Hematopoietic multipotent progenitor cell treated with erythropoietin and hydrocortisone succinate and interleukin-3 and kit ligand, for 8 days (in vitro differentiated cells): ENCODE measurements at places on chromosomes 3 and 15.

DNA sequence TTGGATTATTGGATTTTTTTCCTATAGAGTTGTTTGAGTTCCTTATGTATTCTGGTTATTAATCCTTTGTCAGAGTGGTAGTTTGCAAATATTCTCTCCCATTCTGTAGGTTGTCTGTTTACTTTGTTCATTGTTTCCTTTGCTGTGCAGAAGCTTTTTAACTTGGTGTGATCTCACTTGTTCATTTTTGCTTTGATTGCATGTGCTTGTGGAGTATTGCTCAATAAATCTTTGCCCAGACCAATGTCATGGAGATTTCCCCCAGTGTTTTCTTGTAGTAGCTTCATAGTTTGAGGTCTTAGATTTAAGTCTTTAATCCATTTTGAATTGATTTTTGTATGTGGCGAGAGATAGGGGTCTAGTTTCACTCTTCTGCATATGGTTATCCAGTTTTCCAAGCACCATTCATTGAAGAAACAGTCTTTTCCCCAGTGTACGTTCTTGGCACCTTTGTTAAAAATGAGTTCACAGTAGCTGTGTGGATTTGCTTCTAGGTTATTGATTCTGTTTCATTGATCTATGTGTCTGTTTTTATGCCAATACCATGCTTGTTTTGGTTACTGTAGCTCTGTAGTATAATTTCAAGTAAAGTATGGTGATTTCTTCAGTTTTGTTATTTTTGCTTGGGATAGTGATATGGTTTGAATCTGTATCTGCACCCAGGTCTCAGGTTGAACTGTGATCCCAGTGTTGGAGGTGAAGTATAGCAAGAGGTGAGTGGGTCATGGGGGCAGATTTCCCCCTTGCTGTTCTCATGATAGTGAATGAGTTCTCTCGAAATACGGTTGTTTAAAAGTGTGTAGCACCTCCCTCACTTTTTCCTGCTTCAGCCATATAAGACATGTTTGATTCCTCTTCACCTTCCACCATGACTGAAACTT lies 46.1 kb upstream of the TNFSF10 start:
- DNase-seq: no peak

GRCh38 chr3:118151164-118151563 lies 883.5 kb downstream of the IGSF11 start:
- DNase-seq: no peak

GRCh38 chr3:13114811-13115575 lies 41.8 kb upstream of the IQSEC1 start:
- DNase-seq: no peak

GRCh38 chr15:76338486-76339304 lies 2.1 kb downstream of the ISL2 start:
- DNase-seq: no peak

DNA sequence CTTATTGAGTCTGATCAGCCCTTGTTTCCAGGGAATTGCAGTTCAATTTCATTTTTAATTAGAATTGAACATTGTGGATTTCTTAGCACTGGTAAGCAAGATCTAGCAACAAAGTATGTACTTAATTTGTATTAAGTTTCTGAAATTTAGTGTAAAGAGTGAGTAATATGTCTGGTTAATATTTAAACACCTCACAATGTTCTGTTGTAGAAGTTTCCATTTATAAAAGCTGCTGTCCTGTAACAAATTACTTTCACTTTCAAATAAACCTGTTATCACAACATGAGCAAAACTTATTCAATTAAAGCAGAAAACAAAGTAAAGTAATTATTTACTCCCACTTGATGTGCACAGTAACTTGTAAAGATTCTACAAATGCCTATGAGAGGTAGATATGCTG lies 448.5 kb downstream of the NAALADL2 start:
- no peak for DNase-seq

DNA sequence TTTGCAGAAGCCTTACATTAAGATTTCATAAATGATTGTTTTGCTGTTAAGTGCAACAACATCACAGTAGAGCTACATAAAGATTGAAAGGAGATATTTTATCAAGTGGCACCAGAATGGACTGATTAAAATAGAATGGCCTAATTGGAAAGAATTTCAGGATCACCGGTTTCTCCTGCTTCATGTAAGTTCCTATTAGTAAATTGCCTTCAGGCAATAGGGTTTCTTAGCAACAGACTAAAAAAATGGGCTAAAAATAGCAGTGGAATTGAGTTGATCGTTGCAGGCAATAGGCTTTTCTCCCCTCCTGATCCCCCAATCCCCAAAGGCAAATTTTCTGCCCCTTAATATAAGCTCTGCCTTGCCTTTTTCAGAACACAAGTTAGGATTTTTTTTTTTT lies 917 bp downstream of the LNP1 start:
- peak; percentile 41 for DNase-seq

- no peak for DNase-seq
These were observed 18.7 kb upstream of the PAQR9 start for GRCh38 chr3:142982038-142982773.

DNA sequence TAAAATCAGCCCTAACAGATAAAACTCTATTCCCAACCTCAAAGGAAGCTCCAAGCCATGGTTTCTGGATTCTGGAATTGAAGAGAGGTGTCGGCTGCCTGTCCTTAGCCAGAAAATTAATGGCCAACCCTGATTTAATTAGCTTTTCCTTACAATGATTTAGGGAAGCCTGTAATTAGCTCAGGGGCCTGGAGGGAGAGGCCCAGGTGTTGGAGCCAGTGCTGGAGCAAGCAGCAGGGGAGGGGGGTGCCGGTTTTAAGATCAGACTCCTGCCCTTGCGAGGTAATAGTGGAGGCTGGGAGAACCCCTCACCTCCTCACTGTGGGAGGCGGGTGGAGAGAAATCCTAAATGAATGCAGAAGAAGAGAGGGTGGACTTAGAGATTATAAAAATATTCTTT lies 14.7 kb upstream of the ATP2B2 start:
- no peak for DNase-seq

- DNase-seq: peak; percentile 47
These were observed 273.2 kb downstream of the MECOM start for GRCh38 chr3:169390271-169390670.

DNA sequence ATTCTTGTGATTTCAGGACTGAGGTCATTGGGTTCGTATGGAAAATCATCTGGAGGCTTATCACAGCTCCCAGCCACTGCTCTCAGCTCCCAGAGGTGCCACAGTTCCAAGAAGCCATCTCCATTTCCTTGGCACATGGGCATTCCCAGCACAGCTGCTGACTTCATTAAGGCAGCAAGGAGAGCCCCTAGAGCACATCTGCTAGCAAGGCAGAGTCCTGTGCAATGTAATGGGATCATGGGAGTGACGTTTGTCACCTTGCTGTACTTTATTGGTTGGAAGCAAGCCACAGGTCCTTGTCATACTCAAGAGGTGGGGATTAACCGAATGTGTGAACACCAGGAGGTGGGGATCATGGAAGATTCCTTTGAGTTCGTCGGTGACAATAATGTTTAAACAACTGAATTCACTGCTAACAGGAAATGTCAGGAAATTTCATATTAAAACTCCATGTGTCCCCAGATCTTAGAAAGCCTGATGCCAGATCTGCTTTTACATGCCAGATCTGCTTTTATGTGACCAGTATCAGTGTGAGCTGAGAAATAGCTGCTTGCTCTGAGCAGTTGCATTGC lies 148.8 kb downstream of the GABRG3 start:
- no peak for DNase-seq

GRCh38 chr15:46366360-46367007 lies 731.7 kb downstream of the SQOR start:
- DNase-seq: no peak

GRCh38 chr15:61841466-61841865 lies 218.8 kb downstream of the VPS13C start:
- no peak for DNase-seq

GRCh38 chr15:69958496-69959084 lies 139.1 kb downstream of the TLE3 start:
- DNase-seq: no peak

DNA sequence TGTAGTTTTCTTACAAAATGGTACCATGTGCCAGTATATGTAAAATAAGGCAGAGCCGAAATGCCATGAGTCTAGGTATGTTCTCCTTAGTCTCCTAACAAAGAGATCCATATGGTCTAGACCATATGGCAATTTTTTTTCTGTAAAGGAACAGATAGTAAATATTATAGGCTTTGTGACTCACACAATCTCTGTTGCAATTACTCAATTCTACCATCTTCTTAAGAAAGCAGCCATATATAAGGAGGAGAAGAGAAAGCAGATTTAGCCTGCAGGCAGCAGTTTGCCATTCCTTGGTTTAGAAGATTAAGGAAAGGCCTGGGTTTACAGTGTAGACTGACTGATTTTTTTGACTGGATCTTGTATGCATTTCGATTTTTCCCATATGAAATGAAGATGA lies 16.3 kb upstream of the BBX start:
- no peak for DNase-seq

DNA sequence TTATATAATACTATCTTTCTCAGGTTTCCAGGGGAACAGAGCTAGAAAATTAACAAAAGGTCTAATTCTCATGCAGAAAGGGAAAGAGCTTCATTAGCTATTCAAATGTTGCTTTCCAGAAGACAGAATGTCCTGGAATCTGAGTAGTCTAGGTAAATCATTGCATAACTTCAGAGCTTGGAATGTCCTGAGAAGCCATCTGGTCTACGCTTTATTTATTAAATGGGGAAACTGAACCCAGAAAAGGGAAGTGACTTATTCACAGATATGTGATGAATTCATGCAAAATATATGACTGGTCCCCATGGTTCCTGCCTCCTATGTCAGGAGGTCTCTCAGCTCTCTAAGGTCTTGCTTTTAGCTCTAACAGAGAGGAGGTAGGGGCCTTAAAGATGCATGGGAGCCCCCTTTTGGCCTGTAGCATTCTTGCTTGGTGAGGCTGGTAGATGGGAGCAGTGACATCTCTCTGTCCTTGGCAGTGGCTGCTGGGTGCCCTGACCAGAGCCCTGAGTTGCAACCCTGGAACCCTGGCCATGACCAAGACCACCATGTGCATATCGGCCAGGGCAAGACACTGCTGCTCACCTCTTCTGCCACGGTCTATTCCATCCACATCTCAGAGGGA lies 99.2 kb downstream of the CEMIP start:
- no peak for DNase-seq

- no peak for DNase-seq
These were observed 481 bp downstream of the MASP1 start for GRCh38 chr3:187291001-187291511.

- DNase-seq: no peak
These were observed 854 bp downstream of the CLEC3B start for GRCh38 chr3:45026957-45027356.

DNA sequence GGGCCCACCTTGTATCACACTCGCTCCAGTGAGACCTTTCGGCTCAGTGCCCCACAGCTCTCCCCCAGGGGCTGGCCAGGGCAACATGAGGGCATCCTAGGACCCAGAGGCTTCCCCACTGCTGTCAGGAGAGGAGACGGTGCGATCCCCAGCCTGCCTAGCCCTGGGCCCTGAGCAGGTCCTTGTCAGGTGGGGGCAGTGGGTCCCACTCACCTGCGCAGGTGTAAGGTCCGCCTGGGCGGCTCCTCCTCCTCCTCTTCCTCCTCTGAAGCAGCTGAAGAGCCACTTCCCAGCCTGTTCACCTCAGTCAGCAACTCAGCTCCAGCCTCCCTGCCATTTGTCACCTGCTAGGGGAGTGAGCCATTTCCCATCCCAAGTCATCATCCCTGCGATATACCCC lies 9.6 kb downstream of the KIF7 start:
- DNase-seq: no peak

DNA sequence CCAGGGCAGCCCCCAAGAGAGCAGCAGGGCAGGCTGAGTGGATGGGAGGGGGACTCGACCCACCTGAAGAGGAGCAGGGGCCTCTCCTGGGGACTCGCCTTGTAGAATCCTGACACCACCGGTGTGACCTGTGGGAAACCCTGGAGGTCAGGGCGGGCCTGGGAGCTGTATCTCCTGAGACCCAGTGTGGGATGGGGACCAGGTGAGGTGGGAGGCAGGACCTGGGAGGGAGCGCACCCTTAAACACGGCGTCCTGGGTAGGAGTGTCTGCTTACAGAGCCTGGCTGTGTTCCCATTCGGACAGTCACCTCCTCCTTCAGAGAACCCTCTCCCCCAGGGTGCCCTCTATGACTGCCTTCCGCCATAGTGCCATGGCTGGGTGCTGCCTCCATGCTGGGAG lies 27.1 kb downstream of the C15orf39 start:
- no peak for DNase-seq

- DNase-seq: no peak
These were observed 57.8 kb downstream of the NEK10 start for GRCh38 chr3:27311400-27311799.

DNA sequence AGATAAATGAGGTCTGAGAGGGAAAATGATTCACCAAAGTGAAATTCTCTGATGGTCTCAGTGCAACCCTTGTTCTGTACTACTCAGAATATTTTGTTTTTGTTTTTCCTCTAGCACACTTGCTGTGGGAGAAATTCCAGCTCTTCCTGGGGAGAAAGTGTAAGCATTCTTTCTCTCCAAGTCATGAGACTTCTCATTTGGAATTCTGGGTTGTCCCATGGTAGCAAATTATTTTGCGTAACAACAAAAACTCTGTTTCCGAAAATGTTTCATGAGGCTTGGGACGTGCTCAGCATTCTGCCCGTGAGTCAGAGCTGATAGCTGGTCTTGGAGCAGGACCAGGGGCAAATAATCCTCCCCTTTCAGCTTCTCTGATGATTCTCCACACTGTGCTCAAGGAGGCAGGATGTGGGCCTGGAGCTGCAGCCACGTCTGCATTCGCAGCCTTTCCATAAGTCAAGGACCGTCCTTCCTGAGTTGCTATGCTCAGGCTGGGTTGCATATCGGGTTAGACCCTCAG lies 70.3 kb downstream of the SENP2 start:
- DNase-seq: no peak

- DNase-seq: no peak
These were observed 178.2 kb upstream of the LPP start for GRCh38 chr3:187975561-187976364.

DNA sequence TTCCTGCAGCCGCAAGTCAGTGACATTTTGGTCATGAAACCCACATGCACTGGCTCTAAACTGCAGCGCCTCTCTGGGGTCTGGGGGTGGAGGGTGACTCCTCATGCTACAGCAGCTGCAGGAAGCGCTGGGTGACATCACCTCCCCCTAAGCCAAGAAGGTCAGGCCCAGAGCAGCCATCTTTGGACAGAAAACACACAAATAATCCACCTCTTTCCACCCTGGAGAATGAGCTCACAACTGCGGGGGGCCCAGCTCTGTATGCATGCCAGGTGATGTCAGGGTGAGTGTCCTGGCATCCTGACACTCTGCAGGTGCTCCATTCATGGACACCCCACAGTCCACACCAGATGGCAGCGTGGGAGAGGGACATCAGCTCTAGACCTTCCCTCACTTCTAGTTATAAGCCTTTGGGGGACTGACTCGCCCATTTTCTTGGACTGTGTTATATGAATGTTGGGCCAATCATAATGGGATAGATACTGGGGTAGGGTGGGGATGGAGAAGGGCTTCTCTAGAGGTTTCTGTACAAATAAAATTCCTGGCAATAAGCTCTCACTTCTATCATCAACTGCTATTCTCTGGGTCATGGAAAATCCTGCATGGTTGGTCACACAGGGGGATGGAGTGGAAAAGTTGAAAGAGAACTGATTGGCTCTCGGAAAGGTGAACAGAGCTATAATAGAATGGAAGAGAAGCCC lies 70.7 kb upstream of the THBS1 start:
- DNase-seq: no peak
